NK-92 treated with Interleukin-12 subunit alpha and Interleukin-12 subunit beta, amount 100 ng/mL, for 24 hours (cell line): ENCODE measurements at places on chromosomes 2 and 18.
A peak's percentile ranks its signal among the peaks of the same experiment; 100 is the strongest.

DNA sequence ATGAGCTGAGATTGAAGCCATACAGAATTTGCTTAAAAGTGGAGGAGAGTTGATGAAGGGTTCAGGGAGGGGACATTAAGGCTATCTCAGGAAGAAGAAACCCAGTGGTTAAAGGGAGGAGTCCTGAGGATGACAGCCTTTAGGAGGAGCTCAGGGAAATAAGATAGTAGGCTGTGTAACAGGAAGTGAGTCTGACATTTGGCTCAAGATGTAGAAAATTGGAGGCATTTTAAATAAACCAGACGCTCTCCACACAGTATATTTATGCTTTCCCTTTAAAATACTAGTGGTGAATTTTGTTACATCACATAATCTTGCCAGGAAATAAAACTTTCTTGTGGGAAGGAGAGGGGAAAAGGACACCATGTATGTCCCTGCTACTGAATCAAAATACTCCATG lies 11.6 kb downstream of the KCNH7 start:
- DNase-seq = no peak

GRCh38 chr18:8365528-8365927 lies 243.7 kb upstream of the RAB12 start:
- DNase-seq = no peak

GRCh38 chr2:113248997-113249770 lies 29.5 kb downstream of the PAX8 start:
- peak; percentile 66 for DNase-seq

DNA sequence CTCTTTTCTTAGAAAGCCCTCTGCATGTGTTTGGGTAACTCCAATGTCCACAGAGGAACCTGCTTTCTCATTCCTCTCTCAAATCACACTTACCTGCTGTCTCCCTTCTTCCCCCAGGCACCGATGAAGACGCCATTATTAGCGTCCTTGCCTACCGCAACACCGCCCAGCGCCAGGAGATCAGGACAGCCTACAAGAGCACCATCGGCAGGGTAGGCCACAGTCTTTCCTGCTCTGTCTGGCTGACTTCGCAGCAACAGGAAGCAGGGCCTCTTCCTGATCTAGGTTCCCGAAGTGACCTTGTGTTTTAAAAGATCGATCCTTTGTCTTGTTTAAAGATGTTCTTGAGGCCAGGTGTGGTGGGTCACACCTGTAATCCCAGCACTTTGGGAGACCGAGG lies 25.0 kb upstream of the GMCL1 start:
- DNase-seq = no peak

DNA sequence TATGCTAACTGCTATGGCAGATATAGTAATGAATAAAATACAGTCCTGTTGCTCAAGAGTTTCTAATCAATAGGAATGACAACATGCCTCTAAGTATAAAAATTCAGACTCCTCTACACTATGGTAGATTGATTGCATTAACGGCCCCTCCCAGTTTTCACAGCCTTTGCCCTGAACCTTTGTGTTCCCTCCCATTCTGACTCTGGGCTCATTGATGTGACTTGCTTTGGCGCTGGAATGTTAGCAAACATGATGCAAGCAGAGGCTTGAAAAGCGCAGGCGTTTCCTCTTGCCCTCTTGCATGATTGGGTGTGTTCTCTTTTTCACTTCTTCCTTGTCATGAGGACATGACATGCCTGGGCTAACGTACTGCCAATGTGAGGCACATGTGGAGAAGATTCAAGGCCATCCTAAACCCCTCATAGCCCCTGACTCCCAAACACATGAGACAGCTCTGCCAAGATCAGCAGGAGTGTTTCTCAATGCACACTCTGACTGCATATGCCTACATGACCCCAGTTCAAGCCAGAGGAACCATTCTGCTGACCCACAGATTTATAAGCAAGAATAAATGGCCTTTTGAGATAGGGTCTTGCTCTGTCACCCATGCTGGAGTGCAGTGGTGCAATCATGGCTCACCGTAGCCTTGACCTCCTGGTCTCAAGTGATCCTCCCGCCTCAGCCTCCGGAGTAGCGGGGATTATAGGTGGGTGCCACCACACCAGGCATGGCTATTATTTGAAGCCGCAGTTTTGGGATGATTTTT lies 49.7 kb upstream of the CD28 start:
- no peak for DNase-seq

- DNase-seq = no peak
These were observed 284.6 kb upstream of the CCDC68 start for GRCh38 chr18:55243857-55244256.

- no peak for DNase-seq
These were observed 16.4 kb upstream of the LCT start for GRCh38 chr2:135853401-135853800.

GRCh38 chr2:113834051-113834730 lies 55.7 kb upstream of the ACTR3 start:
- DNase-seq = no peak

DNA sequence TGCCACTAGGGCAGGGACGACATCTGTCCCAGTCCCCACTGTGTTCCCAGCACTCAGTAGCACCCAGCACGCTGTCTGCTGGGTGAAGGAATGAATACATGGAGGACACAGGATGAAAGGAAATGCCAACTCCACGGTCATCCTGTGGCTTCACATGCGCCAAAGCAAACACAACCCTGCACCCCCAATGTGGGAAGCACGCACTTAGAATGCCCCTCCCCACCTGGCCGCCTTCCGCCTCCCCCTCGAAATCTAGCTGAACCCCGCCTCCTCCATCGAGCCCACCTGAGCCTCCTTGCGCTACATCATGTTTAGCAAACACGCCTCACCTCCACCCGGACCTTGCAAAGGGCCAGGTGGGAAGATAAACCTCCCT lies 33.9 kb downstream of the ADCY3 start:
- no peak for DNase-seq

- DNase-seq = no peak
These were observed 29.6 kb downstream of the RBMS1 start for GRCh38 chr2:160464017-160464416.

- no peak for DNase-seq
These were observed 742.4 kb downstream of the DCDC2C start for GRCh38 chr2:4445821-4446220.

DNA sequence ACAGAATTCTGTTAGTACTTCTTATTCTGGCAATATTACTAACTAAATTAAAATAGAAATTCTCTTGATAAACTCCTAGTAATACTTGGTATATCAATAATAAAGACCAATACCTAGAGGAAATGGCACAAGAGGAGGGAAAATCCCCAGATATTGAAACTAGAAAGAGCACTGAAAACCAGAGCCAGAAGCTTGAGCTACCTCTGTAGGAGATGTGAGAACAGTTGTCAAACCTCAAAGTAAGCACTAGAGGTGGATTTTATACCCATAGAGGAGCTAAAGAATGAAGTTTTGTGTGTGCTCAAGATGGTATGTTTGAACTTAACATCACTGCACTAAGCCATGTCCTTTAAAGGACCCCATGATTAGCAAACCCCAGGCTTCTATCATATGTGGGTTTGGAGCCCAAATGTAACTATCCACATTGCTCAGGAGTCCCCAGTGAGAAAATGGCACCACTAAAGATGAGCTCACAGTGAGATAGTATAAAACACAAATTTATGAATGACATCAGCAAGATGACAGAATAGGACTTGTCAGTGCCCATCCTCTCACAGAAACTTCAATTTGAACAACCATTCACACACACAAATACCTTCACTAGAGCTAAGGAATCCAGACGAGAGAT lies 122.1 kb downstream of the PKP4 start:
- no peak for DNase-seq

- DNase-seq = no peak
These were observed 41.8 kb downstream of the COX7A2L start for GRCh38 chr2:42319265-42319664.

- no peak for DNase-seq
These were observed 162.4 kb downstream of the HDAC4 start for GRCh38 chr2:239238381-239238780.

- DNase-seq = no peak
These were observed 112.1 kb downstream of the FTCDNL1 start for GRCh38 chr2:199738727-199739412.

DNA sequence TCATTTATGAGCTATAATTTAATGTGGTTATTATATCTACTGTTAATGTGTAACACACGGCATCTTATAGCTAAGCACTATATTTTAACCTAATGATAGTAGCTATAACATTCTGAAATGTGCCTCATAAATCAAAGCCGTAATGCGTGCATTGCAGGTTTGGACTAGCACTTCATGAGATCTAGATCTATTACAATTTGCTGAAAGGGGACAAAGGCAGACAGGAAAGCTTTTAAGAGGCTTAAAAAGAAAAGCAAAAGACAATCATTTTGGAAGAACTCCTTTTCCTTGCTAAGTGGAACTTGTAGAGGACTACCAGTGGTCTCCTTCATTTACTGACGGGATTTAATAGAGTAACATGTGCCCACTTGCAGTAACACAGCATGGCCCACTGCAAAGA lies 213.1 kb downstream of the NBAS start:
- no peak for DNase-seq

GRCh38 chr18:6752202-6752860 lies 22.8 kb downstream of the ARHGAP28 start:
- DNase-seq = no peak

DNA sequence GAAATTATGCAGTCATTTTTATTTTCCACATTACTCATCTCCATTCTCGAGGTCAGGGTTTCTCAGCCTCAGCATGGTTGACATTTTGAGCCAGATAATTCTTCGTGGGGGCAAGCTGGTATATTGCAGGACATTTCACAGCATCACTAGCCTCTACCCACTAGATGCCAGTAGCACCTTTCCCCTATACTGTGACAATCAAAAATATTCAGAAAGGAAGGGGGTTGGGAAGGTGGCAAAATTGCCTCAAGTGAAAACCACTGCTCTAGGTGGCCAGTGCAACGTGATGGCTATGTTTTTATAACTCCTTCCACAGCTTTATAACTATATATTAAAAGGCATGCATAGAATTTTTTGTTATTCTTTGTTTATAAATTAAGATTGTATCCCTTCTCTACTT lies 294.5 kb downstream of the CNTNAP5 start:
- DNase-seq = no peak

- DNase-seq = no peak
These were observed 492.6 kb downstream of the SLC4A3 start for GRCh38 chr2:220120041-220120440.

DNA sequence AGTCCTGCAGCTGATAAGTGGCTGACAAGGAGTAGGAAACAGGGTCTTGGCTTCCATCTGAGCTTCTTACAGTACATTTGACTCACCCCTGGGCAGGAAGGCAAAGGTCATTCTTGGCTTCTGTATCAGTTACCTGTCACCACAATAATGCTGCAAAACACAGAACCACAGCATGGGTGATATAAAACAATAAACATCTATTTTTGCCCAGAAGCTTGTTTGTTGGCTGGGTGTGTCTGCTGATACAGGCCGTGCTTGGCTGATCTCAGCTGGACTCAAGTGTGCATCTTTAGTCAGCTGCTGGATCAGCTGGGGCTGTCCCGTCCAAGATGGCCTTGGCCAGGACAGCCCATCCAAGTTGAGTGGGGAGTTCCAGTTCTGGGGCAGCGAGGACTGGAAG lies 34.7 kb downstream of the ONECUT2 start:
- DNase-seq = no peak

DNA sequence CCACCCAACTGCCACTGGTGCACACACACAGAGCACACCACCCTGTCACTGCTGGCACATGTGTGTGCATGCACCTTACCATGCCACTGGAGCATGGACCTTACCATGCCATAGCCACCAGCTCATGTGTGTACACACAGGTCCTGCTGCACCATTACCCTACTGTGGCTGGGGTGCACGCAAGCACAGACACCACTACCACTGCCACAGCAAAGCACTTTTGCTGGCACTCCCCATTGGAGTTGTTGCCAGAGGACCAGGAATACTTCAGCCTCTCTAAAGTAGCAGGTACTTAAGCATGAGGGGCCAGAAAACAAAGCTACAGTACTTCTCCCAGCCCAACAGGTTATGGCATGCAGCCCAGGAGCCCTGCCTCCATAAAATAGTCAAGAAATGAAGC lies 404.8 kb downstream of the MBD2 start:
- no peak for DNase-seq
